ENCODE measurements at places on chromosomes 11 and 22.

- no peak for DNase-seq
Observed at GRCh38 chr22:19579880-19580279, 55.7 kb upstream of the CLDN5 start.

- no peak for DNase-seq
Observed at GRCh38 chr11:2275334-2276279, 5.2 kb upstream of the ASCL2 start.

DNA sequence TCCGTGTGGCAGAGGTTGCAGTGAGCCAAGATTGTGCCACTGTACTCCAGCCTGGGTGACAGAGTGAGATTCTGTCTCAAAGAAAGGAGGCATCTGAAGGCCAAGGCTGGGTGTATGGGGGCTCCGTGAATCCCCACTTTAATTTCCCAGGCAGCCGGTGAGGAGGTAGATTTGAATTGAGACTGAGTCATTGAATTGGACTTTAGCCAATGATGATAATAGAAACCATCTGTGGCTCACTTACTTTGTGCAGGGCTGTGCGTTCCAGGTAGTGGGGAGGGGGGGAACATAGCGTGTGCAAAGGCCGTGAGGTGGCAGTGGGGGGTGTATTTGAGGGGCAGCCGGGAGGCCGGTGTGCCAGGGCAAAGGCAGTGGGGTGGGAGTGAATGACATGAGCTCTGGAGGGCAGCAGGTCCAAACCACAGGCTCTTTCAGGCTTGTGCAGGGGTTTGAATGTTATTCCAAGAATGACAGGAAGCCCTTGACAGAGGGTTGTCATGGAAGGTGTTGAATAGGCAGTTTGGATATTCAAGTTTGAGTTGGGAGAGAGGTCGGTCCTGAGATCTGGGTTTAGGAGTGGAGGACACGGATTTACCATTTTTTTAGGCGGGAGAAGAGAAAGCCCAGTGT lies 6.1 kb downstream of the ARHGAP8 start:
- DNase-seq = no peak

DNA sequence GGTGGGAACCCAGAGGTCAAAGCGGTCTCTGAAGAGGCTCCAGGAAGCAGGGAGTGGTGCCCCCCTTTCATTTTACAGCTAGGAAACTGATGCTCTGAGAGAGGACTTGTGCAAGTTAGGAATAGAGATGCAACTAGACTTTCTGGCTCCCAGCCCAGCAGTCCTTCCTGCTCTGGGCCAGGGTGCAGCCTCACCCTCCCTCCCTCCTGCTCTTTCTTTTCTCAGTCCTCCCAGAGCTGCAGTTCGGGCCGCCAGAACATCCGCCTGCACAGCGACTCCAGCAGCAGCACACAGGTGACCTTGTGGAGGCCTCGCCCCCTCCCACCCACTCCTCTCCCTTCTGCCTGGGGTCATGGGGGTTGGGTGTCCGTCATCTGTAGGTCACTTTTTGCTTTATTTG lies 51.5 kb downstream of the LHFPL7 start:
- no peak for DNase-seq

DNA sequence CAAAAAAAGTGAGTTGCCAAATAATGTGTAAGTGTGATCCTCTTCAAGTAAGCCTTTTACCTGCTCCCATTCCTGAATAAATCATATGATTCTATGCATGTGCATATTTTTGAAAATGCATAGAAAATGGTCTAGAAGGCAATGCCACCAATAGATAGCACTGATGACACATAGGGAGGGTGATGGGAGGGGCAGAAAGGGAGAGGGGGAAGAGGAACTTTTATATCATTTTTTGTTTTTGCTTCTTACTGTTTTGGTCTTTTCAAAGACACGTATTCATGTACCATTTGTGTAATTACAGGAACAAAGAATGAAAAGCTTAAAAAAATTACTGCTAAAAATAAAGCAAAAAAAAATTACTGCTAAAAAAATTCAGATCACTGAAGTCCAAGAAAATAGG lies 60.8 kb downstream of the C11orf58 start:
- DNase-seq = no peak

DNA sequence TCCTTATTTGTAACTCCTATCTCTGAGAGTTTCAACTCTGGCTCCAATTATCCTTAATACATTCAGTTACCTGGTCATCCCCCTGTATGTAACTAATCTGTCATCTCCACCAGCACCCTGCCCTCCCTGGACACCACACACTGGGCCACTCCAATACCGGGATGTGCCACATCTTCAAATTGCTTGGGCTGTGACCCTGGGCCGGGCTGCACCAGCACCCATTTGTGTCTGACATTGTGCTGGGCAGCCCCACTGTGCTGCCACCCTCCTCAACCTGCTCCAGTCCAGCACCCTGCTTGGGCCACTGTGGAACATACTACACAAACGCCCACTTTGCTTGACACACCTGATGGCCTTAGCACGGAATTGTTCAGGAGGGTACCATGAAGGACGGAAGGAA lies 2.2 kb upstream of the USP18 start:
- no peak for DNase-seq

All from caudate nucleus (tissue), 63 donors.